ENCODE measurements at places on chromosomes 11 and 22.

- DNase-seq: no peak
These were observed 10.6 kb downstream of the BCO2 start for GRCh38 chr11:112185883-112186282.

DNA sequence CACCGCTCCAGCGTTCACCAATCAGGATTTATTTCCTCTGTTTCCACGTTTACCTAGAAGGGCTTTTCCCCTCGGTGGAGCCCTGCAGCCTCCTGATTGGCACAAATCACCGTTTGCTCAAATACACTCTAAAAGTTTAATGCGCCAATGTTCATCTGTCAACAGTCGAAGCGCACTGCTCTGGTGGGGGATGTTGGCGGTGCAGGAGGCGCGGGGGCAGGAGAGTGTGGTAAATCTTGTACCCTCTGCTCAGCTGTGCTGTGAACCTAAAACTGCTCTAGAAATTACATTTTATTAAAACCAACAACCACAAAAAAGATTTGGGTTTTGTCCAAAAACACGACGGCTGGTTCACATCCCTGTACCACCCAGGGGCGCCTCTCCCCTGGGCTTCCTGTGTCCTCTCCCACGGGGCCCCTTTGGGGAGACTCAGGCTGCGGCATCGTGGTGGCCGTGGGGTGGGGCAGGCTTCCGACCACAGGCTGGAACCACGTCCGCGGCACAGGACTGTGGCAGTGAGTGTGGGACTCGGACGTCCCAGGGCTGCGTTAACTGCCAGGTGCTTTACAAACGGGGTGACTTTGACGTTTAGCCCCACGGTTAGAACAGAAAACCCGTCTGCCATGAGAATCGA lies 13.5 kb downstream of the TTLL8 start:
- no peak for DNase-seq

DNA sequence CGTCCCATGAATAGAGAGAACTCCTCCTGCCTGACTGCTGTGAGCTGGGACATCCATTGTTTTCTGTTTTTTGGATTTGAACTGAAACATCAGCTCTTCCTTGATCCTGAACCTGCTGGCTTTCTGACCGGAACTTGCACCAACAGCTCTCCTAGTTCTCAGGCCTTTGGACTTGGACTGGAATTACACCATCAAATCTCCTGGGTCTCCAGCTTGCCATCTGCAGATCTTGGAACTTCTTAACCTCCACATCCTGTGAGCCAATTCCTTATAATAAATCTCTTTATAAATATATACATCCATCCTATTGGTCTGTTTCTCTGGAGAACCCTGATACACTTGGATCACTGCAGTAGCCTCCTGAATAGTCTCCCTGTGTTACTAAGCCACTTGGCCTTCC lies 42.1 kb downstream of the HTR3A start:
- DNase-seq: no peak

GRCh38 chr22:20647586-20648305 lies 126.2 kb upstream of the SERPIND1 start:
- no peak for DNase-seq

DNA sequence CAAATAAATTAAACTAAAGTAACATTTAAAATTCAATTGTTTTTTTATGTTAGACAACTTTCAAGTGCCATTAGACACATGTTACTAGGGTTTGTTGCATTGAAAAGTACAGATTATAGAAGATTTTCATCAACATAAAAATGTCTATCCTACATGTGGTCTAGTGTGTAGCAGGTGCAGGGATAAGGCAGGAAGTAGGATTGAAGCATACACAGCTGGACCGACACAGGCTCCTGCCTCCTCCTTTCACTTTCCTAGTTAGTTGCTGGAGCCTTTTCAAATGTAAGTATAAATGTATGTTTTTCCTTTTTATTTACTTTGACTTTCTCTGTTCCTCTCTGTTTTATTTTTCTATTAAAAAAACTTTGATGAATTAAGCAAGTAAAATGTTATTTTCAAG lies 246.9 kb upstream of the LUZP2 start:
- DNase-seq: no peak

- DNase-seq: peak; percentile 42
These were observed 23.8 kb downstream of the MICAL3 start for GRCh38 chr22:18000441-18001039.

GRCh38 chr11:6598555-6598954 lies 4.9 kb downstream of the RRP8 start:
- no peak for DNase-seq

DNA sequence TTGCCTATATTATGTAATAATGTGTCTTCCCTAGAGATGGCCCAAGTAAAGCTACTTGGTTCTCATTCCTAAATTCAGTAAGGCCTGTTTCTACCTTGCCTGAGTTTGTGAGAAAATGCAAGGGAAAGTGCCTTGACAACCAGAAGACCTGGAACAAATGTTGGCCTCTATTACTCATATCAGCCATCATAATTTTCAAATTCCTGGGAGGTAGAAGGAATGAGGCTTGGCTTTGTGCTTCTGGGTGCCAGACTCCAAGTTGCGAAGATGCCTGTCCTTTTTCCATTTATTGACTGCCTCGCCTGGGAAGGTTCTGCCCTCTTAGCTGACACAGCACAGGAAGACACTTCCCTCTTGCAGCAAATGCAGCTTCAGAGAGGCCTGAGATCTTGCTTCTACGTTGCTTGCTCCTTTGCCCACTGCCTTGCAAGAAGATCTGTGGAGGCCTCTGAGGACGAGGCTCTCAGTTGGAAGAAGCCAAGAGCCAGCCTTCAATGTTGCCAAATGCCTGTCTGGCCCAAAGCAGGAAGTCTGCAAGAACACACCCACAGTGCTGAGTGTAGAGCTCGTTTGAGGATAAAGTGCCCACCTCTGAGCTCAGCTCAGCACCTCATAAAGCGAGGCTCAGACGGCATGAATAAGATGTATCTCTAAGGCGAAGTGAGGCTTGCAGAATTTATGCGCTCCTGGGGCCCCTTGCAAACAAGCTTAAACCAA lies 120.1 kb downstream of the GALNT18 start:
- DNase-seq: no peak
